Activated T-cell treated with anti-CD3 and anti-CD28 coated beads for 1 hour (primary cell): ENCODE measurements at places on chromosomes 3 and 15.

GRCh38 chr3:104717828-104718196 lies 648.9 kb upstream of the ALCAM start:
- no peak for DNase-seq

DNA sequence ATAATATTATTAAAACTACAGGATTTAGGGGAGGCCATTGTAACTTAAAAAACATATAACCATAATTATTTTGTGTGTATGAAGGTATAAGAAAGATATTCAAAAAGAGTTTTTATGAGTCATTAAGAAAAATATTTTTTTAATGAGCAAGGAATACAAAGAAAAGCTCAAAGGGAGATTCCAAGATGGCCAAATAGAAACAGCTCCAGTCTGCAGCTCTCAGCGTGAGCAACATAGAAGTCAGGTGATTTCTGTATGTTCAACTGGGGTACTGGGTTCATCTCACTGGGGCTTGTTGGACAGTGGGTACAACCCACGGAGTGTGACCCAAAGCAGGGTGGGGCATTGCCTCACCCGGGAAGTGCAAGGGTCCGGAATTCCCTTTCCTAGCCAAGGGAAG lies 336.1 kb downstream of the TBL1XR1 start:
- no peak for DNase-seq

- no peak for DNase-seq
These were observed 245.6 kb downstream of the SATB1 start for GRCh38 chr3:18179521-18179920.

GRCh38 chr3:52471371-52472238 lies 16.2 kb downstream of the NISCH start:
- no peak for DNase-seq

GRCh38 chr3:134317106-134317947 lies 56.9 kb downstream of the AMOTL2 start:
- DNase-seq, result no peak
